ENCODE measurements at places on chromosomes 7 and 10.

DNA sequence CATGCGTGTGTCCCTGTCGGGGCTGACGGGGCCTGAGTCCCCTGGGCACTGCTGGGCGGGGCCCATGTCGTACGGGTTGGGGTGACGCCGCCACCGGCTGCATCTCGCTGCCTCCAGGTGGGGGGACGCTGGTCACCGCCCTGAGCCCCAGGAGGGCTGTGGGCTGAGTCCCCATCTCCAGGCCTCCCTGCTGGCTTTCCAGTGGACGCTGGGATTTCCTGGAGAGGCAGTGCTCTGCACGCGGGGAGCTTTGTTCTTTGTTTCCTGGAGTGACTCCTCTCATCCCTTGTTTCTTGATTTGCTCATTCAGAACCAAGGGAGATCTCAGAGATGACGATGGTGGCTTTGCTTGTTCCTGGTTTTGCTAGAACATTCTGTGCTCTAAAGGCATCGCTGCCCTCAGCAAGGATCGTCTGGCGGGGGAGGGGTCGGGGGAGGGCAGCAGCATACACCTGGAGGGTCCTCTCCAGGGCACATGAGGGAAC, 21.0 kb downstream of the PWWP2B start:
- DNase-seq = no peak

- DNase-seq = no peak
Observed at GRCh38 chr10:2351566-2351965, 614.2 kb upstream of the ADARB2 start.

DNA sequence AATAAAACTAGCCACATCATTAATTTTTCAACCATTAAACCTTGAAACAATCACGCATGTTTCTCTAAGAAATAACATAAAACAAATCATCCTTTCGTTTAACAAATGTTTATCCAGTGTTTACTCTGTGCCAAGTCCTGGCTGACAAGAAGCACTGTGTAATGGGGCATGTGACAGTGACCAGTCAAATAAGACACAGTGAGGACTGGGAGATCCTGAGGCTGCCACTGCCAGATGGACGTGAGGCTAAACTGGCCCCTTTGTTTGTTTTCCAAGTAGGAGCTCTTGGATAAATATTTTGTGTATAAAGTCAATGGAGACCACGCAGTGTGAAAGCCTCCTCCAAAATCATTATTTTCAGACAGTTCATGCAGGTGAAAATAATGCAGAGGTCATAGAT, 626.2 kb downstream of the SUGCT start:
- no peak for DNase-seq

DNA sequence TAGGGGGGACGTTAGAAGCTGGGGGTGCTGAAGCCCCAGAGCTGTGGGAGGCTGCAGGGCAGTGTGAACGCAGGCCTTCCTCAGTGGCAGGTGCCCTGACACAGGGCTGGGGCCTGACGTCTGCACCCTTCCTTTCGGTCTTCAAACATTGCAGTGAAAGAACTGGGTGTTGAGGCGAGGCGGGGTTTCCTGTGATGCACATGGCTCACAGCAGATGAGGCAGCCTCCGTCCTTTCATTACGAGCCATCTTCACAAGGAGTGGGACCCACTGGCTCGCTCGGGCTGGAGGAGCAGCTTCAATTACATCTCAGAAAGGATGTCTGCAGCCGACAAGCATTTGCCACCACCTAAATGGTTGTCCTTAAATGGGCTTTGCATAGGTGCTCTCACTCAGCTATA, 180.3 kb upstream of the SHH start:
- DNase-seq = peak; percentile 19

DNA sequence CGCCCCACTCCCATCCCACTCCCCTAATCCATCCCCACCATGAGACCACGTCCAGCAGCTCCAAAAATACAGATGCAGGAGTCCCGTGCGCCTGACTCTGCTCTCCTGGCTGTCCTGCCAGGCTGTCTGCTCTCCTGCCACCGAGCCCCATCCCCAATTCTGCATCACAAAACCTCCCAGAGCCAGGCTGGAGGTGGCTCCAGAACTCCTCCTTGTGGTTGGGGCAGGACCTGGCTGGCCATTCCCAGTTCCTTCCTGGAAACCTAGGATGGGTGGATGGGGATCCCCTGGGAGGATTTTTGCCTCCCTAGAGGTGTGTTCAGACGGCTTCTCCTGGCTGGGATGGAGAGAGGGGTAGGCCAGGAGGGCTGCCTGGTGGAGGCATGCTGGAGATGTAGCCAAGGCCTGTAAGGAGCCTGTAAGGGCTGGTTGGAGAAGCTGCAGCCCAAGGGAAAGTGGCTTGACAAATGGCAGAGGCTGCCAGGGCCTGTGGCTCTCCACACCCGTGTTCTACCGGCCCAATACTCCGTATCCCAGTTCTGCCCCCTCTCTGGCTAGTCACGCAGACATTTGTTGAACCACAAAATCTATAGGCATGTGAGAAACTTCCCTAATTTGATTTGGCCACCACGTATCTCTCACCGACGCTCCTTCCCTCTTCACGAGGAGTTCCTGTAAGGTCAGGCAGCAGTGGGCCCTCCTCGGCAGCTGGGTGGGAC, 99.3 kb downstream of the ARHGAP22 start:
- DNase-seq = peak; percentile 67

GRCh38 chr10:128254476-128254875, 128.3 kb upstream of the MKI67 start:
- DNase-seq = no peak

DNA sequence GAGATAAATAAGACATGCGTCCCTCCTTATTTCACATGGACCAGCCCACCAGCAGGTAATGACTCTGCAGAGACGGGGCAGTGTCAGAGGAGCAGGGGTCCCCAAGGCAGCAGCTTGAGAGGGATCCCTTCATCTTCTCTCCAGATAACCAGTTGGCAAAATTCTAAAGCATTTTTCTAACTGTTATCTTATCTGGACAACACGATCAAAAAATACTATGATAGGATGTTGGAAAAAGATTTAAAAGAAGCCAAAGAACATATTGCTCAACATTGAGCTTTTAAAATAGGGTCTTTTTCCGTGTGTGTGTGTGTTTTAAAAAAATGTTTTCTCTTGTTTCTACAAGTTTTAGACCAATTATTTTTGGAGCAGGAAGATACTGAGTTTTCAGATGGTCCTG, 641.2 kb downstream of the SDK1 start:
- no peak for DNase-seq

GRCh38 chr10:93904901-93905300, 11.1 kb downstream of the SLC35G1 start:
- DNase-seq = no peak

- DNase-seq = no peak
Observed at GRCh38 chr10:73478636-73479035, 17.2 kb downstream of the PPP3CB start.

- no peak for DNase-seq
Observed at GRCh38 chr7:17195576-17195975, 102.9 kb upstream of the AHR start.

- DNase-seq = no peak
Observed at GRCh38 chr7:141200191-141201108, 126.6 kb downstream of the TMEM178B start.

GRCh38 chr10:108462005-108462404, 1297.5 kb upstream of the SORCS1 start:
- no peak for DNase-seq

DNA sequence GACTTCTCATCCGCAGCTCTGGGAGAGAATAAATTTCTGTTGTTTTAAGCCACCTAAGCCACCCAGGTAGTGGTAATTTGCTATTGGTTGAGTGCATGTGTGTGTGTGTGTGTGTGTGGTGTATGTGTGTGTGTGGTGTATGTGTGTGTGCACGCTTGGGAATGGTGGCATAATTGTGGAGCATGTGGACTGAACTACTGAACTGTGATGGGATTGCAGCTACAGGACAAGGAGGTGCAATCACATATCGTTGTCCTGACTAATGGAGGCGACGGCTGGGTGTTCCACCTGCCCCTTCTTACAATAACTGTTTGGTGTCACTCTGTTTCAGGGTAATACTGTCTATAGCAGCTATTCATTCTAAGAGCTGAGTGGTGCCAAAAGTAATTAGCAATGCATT, 448.7 kb upstream of the PFKP start:
- no peak for DNase-seq

DNA sequence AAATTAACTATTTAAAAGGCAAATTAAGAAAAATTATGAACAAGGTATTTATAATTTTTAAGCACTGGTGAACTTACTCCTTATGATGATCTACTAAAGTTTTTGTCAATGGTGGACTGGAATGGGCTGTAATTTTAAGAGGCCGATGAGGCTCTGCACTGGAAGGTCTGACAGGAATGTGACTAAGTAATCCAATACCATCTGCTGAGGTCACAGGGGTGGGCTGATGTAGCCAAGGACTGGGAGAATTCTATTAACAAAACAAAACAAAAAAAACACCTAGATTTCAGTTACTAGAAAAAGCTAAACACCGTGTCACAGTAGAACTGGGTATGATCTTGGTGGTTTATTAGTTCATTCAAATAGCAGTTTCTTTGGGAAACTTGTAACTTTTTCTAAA, 75.9 kb downstream of the NRBF2 start:
- DNase-seq = no peak

Measured in Caco-2 (cell line).